Lung (tissue), 17 donors: ENCODE measurements at places on chromosomes 3 and 15. TPM values are rescaled to one million over a fixed set of nuclear protein-coding genes. Genes with fewer than 3 reads are reported as not detected.

ADCY5 gene
- total RNA-seq: 3.2 TPM

DNAH12 gene
- 13.4 TPM for total RNA-seq

NOX5 gene
- 0.77 TPM for total RNA-seq

CCR9 gene
- not detected for total RNA-seq

SCG5 gene
- total RNA-seq: 0.77 TPM

CBLB gene
- total RNA-seq: 37.9 TPM

ZNF620 gene
- total RNA-seq: 6.1 TPM

HEXA gene
- 108 TPM for total RNA-seq

C3orf22 gene
- total RNA-seq: 0.28 TPM

FBXW12 gene
- total RNA-seq: not detected

TMEM62 gene
- total RNA-seq: 25.7 TPM

LNP1 gene
- total RNA-seq: 5.8 TPM

ISLR gene
- total RNA-seq: 14.6 TPM

ITIH1 gene
- 0.34 TPM for total RNA-seq

P2RY14 gene
- total RNA-seq: 11.0 TPM

OR5H14 gene
- total RNA-seq: not detected

NANOGP8 gene
- 0.88 TPM for total RNA-seq

GPR156 gene
- total RNA-seq: 0.71 TPM

CPEB1 gene
- total RNA-seq: 4.0 TPM

FEZF2 gene
- not detected for total RNA-seq

PCLAF gene
- 3.5 TPM for total RNA-seq

C3orf85 gene
- not detected for total RNA-seq

GADL1 gene
- total RNA-seq: 2.4 TPM

C3orf49 gene
- total RNA-seq: not detected
